M059J (cell line): ENCODE measurements at places on chromosomes 1 and 21.

- no peak for DNase-seq
Measured at GRCh38 chr21:35239811-35240219, 190.7 kb upstream of the RUNX1 start.

DNA sequence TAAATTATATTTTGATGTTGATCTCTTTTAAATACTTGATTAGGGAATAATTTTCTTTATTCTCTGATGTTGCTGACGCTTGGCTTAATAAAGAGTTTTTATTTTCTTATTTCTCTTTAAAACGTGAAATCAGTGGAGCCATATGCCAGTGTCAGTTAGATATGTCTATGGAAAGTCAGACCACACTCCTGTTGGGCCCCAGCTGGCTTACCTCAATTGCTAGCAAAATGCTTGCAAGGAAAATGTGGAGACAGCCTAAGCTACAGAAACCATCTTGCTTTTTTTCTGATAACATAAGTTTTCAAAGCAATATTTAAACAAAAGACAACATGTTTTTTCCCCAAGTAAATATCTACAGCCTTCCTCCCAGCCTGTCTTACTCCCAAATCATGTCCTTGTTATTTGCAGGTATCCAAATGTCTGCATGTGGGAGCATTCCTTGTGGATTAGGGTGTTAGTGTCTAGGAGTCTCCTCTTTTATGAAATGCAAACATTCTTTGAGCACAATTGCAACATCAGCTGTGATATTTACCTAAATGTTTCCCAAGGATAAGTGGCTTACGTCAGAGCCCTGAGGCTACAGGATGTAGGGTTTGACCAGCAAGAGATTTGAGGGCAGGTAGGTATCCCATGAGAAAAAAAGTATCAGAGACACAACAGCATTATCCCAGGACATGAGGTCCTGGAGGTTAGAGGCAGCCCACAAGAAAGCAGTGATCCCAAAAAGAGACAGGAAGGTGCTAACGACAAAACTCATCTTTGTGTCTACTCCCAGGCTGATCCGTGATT, 117.2 kb upstream of the KCNJ15 start:
- peak; percentile 96 for DNase-seq

- DNase-seq: peak; percentile 51
Measured at GRCh38 chr1:37475380-37476086, 1.2 kb downstream of the ZC3H12A start.

DNA sequence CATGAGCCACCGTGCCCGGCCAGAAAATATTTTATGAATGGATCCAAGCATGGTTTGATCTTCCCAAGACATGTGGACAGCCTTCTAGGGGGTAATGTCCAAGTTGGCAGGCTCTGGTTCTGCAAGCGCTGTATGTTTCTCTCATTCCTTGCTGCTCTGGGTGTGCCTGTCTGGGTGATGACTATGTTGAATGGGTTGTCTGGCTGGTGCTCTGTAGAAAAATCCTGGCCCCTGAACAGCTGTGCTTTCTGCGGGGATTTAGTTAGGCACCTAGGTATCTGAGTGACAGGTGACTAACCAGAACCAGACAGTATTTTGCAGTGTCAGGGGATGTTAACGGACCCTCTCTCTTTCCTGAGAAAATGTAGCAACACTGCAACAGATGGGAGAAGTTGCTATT, 14.1 kb downstream of the HUNK start:
- DNase-seq: no peak

GRCh38 chr1:55331351-55331750, 116.2 kb upstream of the USP24 start:
- no peak for DNase-seq

DNA sequence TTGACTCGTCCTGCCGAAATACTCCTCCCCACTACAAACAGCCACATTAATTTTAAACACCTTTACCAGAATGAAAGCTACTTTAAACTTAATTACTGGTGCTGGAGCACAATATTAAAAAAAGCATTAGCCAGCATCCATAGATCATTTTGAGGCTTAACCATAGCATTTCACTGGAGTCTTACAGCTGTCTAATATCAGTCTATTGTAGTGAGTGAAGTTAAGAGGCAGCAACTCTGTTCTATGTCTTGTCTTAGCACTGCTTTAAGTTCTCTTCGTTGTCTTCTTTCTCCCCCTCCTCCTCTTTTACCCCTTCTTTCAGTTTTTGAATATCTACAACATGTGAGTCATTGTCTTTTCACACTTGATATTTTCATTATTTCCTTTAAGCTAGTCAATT, 49.3 kb downstream of the ADGRL2 start:
- no peak for DNase-seq

- peak; percentile 88 for DNase-seq
Measured at GRCh38 chr1:59020151-59020997, 236.5 kb upstream of the JUN start.

DNA sequence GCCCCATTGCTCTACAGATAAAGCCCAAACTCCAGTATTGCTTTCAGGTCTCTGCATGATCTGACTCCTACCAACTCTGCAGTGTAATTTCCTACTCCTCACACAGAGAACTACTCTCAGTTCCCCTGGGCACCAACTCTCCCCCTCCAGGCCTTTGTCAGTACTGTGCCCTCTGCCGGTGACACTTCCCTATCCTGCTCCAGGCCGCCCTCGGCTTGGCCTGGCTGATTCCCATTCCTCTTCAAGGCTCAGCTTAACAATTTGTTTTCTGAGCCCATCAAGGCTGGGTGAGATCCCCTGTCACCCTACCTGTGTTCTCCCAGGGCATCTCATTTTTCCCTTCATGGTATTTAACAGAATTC, 2.6 kb downstream of the SLAMF8 start:
- no peak for DNase-seq

GRCh38 chr1:24203404-24203803, 16.3 kb upstream of the IFNLR1 start:
- peak; percentile 49 for DNase-seq

DNA sequence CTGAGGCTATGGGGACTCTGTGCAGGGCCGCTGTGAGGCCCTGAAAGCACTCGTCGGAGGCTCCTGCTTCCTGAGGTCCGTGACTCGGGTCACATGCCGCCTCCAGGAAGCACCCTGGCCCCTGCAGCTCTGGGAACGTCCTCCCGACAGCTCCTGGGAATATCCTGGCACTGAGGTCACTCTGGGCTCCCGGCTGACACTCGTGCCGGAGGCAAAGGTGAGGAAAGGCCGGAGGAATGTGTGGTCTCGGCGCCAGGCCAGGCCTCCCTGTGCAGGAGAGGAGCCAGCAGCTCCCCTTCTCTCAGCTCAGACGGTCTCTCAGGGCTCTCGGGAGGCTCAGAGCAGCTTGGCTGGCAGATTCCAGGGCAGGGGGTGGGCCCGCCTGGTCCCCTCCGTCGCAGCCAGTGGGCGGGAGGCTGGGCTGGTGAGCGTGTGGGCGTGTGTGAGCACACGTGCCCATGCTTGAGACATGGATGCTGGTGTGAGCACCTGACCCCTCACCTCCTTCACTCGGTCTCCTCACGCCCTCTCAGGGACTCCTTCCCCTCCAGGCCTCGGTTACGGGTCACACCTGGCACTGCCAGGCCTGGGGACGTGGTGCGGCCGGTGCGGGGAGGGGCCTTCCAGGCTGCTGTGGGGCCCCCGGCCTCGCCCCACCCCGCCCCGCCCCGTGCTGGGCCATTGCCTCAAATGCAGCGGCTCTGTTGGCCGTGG, 5.5 kb upstream of the RNF223 start:
- DNase-seq: peak; percentile 99

GRCh38 chr1:177912991-177913390, 56.9 kb downstream of the SEC16B start:
- no peak for DNase-seq

DNA sequence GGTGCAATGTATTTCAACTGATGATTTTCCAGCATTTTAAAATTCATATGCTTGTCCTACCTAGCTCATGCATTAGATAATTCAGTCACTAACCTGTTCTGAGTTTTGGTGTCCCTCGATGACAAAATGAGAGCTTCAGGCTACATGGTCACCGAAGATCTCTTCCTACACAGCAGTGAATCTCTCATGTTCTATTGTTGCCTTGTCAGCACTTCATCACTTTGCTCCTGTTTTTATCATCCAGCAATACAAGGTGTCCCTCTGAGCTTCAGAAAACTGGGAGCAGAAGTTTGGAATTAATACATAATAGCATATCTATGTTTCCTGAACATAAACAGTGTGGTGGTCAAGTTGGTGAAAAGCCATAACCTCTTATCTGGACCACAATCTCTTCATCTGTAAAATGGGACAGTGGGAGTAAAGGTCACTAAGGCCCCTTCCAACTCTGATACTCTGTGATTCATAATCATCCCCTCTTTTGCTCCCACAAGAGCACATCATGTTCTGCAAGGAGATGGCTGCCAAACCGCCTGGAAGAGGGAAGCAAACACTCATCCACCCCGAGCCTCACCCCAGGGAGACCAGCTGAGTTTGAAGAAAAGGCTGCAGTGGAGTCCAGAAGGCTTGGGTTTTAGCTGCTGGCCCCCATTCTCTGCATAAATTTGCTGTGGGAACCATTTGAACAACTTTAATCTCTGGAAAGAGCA, 137.9 kb upstream of the F3 start:
- DNase-seq: no peak

GRCh38 chr1:238950017-238950416, 436.4 kb upstream of the CHRM3 start:
- DNase-seq: no peak

- peak; percentile 88 for DNase-seq
Measured at GRCh38 chr1:168320800-168321450, 40.2 kb downstream of the TBX19 start.

DNA sequence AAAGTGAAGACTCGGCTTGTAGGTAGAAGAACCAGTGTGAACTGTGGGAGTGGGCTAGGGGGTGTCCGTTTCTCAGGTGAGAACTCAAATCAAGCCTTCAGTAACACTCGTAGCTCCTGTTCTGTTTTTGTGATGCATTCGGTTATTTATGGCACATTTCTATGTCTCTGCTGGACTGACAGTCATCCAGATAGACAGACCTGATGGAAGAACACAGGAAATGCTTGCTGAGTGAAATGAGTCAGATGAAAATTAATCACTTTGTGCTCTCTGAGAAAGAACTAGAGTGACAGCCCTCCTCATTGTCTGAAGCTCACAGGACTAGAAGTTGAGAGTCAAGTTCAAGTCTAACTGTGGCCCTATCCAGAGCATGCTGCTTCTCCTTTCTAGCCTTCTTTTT, 360.1 kb upstream of the PLXNA2 start:
- DNase-seq: peak; percentile 88

DNA sequence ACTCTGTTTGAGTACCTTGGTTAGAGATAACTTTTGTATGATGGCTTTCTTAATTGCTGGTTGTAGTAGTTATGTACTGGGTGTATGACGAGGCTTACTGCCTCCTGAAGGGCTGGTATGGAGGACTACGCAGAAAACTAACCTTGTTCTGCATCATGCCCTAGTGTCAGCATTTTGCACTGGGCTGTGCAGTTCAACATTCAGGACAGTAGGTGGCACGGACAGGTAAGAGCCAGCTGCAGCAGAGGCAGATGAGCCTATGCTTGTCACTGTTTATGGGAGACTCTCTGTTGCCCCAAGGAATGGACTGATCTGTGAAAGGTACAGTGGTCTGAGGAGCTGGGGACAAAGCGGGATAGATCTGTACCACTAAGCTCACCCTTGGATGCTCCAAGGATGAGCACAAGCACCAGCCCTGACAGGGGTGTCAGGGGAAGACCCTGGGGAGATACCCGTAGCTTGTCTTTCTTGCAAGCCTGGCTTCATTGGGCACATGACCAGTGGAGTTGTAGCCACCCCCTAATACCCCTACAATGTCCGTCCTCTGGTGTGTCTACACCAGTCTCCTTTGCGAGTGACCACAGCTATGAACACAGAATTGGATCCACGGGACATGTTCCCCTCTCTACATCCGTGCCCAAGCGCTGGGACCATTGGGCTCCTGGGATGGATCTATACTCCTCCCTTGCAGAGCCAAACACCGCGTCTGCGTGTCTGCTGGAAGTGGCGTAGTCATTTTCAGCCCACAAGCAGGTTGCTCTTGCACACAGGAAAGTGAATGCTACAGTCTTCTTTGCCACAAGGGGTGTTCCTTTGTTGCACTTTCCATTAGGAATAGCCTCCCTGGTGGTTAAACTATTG, 51.1 kb upstream of the CFHR3 start:
- peak; percentile 54 for DNase-seq

DNA sequence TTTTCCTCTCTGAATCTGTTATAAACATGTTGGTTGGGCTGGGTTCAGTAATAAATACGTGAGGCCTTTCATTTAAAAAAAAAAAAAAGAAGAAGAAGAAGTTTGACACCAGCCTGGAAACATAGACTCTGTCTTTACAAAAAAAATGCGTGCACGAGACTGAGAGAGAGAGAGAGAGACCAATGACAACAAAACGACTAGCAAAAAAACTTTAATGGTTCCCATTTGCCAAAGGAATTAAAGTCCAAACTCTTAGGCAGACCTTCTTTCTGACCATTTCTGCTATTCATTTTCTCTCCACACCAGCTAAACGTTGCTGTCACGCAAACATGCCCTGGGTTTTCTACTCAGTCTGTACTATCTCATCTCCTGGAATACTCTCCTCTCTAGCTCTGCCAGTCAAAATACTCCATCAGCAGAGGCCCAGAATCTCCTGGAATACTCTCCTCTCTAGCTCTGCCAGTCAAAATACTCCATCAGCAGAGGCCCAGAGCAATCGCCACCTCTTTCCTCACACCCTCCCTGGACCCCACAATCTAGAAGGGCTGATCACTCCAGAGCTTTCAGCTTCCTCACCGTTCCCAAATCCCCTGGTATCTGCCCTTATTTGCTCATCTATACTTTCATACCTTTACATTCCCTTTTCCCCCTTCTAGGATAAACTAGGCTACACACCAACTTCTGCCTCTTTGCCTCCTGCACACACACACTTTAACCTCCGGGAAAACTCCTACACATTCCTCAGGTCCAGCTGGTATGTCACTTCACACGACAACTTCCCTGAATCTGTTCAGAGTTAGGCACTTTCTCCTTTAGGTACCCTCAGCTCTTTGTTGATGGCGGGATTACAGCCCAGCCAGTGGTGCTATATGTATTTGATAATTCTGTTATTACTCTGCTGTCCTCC, 100.0 kb downstream of the CDC7 start:
- no peak for DNase-seq

GRCh38 chr1:101307985-101308689, 71.3 kb downstream of the S1PR1 start:
- DNase-seq: no peak

- no peak for DNase-seq
Measured at GRCh38 chr1:10643607-10644306, 152.7 kb downstream of the CASZ1 start.

DNA sequence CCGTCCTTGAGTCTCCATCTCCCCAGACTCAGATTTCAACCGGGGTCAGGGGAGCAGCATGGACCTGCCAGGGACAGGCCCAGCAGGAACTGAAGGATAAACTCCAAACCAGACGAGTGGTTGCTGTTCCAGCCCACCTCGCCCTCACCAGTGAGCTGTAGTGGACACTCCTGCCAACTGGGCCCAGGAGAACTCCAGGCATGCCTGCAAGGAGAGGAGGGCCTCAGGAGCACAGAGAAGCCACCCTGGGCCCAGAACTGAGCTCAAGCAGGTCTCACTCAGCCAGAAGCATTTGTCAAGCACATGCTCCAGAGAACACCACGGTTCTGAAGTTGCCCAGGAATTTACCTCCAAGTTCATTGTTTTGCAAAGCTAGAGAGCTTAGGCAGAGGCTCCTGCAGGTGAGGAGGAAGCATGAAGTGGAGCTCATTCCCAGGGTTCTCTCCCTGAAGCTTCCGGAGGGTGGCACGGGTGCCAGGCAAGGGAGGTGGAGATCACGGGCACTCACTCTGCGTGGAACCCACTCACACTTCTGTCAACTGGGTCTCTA, 61.0 kb downstream of the MATN1 start:
- no peak for DNase-seq

- no peak for DNase-seq
Measured at GRCh38 chr1:61084491-61085031, 2.2 kb downstream of the NFIA start.

GRCh38 chr1:76209238-76209637, 134.7 kb downstream of the ST6GALNAC3 start:
- no peak for DNase-seq
